ENCODE measurements at places on chromosomes 7 and 10. TPM values are rescaled to one million over a fixed set of nuclear protein-coding genes. Genes with fewer than 3 reads are reported as not detected.

Gene HOXA13
- total RNA-seq = 7.5 TPM

DNA sequence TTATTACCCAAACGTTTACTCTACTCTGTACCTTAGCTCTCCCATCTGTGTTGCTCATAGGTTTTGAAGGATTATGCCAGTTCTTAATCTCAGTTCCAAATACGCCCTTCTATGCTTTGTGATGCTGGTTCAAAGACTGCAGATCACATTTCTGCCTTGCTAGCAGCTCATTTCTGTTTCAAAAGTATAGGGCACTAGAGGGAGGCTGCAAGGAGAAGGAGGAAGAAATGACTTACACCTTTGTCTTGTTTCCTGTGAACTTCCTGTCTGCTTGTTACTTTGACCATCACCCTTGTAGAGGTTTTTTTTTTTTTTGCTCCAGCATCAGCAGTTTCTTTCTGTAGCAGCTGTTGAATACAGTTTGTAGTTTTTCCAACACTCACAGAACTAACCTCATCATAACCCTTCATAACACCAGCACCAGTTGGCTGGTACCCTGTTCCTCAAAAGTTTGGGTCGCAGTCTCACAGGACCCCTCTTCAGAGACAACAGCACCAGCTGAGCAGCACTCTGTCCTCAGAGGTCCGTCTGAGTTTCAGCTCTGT is 16.5 kb downstream of the SLK start:
- no peak for DNase-seq

DNA sequence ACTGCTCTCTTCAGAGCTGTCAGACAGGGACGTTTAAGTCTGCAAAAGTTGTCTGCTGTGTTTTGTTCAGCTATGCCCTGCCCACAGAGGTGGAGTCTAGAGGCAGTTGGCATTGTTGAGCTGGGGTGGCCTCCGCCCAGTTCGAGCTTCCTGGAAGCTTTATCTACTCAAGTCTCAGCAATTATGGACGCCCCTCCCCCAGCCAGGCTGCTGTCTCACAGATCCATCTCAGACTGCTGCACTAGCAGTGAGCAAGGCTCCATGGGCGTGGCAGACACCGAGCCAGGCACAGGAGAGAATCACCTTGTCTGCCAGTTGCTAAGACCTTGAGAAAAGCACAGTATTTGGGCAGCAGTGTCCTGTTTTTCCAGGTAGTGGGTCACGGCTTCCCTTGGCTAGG is 98.1 kb downstream of the SDHAF3 start:
- DNase-seq = no peak

- DNase-seq = no peak
Measured at GRCh38 chr10:98748298-98748697, 301.6 kb upstream of the HPS1 start.

Gene SPDYE6
- not detected for total RNA-seq

Gene MUC3A
- total RNA-seq = 2.4 TPM

Gene SORCS3
- 0.11 TPM for total RNA-seq

GRCh38 chr10:3036155-3037021 is 31.0 kb upstream of the PFKP start:
- no peak for DNase-seq

Gene SMKR1
- 2.5 TPM for total RNA-seq

DNA sequence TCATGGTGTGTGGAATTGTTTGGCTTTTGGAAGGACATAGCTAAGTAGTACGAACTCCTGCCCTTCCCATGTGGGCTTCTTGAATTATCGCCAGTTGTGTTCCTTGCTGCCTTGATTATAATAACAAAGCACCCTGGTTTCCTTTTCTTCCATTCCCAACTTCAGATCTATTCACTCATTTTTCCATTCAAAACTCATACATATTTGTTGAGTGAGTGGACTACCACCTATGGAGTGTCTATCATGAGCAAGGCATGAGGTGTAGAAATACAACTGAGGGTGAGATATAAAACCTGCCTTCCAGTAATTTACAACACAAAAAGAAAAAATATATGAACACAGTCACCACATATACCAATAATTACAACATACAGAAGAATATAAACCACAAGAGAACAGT is 4.9 kb upstream of the COL17A1 start:
- DNase-seq = no peak

GRCh38 chr10:45075826-45076380 is 75.2 kb downstream of the ZNF22 start:
- no peak for DNase-seq

Gene GPAM
- total RNA-seq = 20.0 TPM

Gene HMX3
- not detected for total RNA-seq

Gene GBX1
- 0.20 TPM for total RNA-seq

- DNase-seq = no peak
Measured at GRCh38 chr10:121187391-121187790, 336.2 kb downstream of the WDR11 start.

GRCh38 chr7:20170633-20171032 is 46.6 kb downstream of the MACC1 start:
- DNase-seq = no peak

GRCh38 chr7:50615519-50616080 is 50.4 kb upstream of the DDC start:
- DNase-seq = no peak

DNA sequence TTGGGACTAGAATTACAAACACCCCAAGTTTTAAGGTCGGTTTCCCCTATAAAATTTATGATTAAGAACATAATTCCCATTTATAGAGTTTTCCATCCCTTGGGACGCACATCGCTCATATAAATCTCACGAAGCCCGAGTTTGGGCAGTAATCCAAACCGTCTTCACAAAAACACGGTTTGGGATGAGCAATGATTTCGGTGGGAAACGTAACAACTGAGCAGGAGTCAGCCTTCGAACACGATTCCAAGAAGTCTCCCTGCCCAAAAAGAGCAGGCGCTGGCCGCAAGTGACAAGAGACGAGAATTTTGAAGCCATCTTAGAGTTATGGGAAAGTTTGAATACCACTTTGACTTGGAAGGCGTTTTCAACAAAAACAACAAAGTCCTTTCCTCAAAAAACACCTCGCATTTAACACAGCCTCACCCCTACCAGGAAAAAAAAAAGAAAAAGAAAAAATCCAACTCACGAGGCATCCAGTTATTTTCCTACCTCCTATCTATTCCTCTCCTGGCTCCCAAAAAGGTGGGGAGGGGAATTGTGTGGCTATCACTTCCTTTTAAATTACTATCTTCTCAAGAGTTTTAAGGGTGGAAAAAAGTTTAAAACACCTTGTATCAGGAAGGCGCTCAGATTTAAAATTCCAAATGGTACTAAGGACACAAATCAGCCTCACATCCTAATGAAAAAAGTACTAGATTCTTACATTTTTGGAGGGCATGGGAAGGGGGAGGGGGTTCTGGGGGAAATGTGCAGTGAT is 1.6 kb downstream of the SEPHS1 start:
- no peak for DNase-seq

- DNase-seq = no peak
Measured at GRCh38 chr10:132670546-132671227, 115.3 kb downstream of the NKX6-2 start.

Gene FFAR4
- total RNA-seq = not detected

DNA sequence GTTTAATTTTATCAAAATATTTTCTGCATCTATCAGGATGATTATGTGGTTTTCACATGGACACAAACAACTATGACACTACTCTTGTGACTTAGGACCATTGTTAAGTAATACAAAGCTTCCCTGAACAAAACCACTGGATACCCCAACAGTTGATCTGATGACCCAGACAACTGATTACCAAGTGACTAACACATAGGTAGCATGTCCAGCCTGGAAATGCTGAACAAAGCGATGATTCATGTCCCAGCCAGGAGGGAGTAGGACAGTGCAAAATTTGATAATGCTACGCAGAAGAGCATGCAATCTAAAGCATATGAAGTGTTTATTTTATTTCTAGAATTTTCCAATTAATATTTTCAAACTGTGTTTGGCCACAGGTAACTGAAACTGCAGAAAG is 8.9 kb upstream of the PNLIP start:
- DNase-seq = no peak

Gene GARIN1A
- total RNA-seq = 4.1 TPM

DNA sequence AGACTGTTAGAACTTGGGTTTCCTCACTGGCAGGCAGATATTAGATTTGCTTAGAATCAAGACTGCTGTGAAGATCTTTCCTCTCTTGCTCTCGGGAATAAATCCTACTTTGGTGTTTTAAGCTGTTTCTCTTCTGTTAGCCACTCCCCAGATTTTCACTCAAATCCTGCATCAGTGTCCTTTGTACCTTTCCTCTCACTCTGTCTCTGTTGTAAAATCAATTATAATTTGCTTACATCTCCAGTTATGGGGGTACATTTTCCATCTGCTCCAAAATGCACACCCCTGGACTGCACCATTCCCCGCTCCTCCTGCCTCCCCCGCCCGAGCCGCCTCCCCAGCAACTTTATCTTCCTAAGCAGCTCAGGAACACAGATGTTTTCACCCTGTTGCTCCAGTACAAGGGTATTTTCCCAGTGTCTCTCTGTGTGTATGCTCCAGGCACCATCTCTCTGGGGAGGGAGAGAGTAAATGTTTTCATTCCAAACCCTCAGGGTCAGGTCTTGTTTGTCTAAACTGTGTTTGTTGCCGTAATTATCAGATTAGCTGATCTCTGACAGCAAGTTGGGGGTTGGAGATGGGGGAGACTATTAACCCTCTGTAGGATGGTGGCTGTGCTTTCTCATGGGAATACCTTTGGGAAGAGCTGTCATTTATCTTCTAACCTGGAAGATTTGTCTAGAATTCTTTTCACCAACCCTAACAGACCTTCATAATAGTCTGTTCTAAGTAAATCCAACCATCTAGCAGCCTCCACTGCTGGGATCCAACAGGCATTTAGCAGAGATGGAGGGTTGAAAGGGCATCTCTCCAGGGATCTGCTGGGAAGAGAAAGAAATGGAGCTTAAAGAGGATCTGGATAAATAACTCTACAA is 20.4 kb upstream of the GOT1 start:
- DNase-seq = no peak

Gene MACC1
- 11.1 TPM for total RNA-seq

Gene CDK1
- 41.9 TPM for total RNA-seq

GRCh38 chr7:24912424-24912823 is 67.6 kb downstream of the OSBPL3 start:
- DNase-seq = no peak

DNA sequence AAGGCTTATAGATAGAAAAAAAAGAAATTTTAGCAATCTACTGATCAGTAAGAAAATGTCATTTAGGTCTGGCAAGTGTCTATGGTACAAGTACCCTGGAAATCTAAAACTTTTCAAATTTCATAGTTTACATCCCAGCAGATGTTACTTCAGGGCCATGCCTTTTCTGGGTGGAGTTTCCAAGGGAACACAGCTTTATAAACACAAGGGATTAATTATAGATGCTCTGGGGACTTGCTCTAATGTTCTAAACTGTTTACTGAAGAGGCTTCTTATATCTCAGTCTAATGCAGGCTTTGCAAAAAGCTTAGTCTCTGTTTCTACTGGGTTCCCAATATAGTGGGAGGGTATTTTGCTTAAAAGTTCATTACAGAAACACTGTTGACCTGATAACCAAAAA is 3.1 kb downstream of the CD36 start:
- no peak for DNase-seq

DNA sequence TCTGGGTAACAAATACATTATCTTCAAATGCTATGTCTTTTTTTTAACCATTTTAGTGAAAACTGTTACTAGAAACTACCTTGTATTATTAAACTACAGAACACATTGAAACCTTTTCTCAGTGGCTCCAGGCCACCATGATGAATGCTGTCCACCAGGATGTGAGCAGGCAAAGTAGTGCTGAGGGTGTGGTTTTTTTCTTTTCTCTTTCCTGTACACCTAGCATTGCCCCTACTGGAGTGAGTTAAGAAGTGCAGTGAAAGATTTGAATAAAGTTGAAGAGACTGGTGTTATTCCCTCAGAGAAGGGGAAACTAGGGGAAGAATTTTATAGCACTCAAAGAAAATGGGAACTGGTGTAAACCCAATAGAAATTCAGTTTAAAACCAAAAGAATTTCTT is 120.0 kb upstream of the SAMD8 start:
- DNase-seq = no peak

DNA sequence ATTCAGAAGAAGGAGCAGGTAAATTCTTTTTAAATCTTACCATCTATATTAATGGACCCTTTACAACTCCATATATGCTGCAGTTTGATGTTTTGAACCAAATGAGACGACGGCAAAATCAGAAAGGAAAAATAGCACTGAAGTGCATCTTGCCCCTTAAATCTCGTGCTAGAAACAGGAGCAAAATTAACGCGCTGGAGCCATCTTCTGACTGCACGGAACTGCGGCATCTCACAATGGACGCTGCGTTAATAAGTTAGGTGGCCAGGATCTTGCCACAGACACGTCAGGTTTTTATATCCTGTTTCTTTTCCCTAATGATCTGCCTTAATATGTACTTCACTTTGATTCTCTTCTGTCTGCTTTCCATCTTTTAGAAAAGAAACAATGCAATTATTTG is 354.5 kb downstream of the TFEC start:
- no peak for DNase-seq

GRCh38 chr10:126270111-126270510 is 118.2 kb downstream of the ADAM12 start:
- DNase-seq = no peak

DNA sequence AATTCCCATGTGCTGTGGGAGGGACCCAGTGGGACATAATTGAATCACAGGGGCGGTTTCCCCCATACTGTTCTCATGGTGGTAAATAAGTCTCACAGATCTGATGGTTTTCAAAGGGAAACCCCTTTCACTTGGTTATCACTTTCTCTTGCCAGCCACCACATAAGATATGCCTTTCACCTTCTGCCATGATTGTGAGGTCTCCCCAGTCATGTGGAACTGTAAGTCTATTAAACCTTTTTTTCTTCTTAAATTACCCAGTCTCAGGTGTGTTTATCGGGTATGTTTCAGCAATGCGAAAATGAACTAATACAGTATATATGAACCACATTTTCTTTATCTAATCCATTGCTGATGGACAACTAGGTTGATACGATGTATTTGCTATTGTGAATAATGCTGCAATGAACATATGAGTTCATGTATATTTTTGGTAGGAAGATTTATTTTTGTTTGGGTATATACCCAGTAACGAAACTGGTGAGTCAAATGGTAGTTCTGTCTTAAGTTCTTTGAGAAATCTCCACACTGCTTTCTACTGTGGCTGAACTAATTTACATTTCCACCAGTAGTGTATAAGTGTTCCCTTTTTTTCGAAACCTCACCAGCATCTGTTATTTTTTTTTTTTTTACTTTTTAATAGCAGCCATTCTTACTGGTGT is 70.0 kb upstream of the HGF start:
- no peak for DNase-seq

DNA sequence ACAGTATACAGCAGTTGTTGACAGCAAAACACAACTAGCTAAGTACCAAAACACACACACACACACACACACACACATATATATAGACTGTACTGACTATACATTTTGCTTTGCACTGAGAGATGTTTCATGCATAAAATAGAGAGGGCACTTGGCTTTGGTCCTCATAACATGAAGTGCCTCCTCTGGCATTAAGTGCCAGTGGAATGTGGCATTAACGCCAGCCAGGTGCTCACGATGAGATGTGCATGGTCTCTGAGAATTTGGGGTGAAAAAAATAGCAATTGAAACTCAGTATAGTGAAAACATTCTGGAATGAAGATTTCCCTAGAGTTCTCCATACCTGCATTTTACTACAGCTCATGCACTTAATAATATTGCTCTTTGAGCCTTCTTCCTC is 70.0 kb upstream of the INSYN2A start:
- no peak for DNase-seq

Data from mesothelial cell of epicardium (in vitro differentiated cells).